ENCODE measurements at places on chromosomes 5 and 9.

DNA sequence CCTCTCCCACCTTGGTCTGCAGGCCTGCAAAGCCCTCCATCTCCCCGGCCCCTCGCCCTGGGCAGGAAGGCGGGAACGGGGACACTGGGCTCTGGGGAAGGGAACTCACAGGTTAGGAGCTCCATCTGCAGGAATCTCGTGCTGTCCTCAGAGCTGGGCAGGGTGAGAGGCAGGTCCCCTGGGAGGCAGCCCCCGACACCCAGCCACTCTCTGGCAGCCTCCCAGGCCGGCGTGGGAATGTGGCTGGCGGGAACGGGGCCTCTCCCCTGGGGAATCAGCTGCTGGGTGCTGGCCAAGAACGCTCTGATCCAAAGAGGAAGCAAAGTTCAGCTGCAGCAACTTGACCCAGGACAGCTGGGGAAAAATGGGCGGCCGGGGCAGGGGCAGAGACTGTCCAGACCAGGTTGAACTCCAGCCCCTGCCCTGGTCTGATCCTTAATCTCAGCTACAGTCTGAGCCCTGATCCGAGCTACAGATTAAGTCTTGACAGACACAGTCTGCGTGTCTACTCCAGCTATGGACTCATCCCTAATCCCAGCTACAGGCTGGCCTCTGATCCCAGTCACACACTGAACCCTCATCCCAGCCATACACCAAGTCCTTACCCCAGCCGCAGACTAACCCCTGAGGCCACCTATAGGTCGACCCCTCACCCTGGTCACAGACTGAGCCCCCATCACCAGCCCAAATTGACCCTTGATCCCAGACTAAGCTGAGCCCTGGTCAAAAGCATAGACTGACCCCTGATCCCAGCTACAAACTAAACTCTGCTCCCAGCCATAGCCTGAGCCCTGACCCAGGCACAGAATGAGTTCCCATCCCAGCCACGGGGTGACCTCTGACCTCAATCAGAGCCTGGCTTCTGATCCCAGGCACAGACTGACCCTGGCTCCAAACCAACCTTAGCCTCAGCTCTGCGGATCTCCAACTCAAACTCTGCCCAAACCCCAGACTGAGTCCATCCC is 37.3 kb upstream of the EGFL7 start:
- no peak for DNase-seq

- DNase-seq: no peak
Measured at GRCh38 chr9:131722255-131722654, 17.6 kb downstream of the RAPGEF1 start.

DNA sequence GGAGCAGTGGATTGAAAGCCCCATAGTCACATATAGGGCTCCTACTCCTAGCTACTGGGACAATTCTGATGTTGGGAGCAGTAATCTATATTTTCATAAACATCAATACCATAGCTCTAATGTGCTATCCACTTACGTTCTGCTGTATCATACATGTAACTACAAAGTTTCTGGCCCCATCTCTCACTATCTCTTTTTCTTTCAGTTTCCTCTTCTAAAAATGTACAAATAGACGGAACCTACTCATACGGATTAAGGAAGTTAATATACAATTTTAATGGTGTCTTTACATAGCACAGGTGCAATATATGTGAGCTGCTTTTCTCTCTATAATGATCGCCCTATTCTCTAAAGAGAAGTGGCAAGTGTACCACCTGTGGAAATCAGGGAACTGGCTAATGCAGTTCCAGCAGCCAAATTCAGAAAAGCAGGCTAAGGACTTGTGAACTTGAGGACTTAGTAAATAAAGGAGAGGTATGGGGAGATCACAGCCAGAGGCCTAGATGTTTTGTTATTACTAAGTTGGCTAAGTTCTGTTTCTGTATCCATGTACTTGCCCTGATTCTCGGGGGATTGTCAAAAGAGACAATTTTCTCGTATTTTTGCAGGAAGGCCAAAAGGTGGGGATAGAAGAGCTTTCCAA is 1021.9 kb downstream of the CDH12 start:
- DNase-seq: no peak

DNA sequence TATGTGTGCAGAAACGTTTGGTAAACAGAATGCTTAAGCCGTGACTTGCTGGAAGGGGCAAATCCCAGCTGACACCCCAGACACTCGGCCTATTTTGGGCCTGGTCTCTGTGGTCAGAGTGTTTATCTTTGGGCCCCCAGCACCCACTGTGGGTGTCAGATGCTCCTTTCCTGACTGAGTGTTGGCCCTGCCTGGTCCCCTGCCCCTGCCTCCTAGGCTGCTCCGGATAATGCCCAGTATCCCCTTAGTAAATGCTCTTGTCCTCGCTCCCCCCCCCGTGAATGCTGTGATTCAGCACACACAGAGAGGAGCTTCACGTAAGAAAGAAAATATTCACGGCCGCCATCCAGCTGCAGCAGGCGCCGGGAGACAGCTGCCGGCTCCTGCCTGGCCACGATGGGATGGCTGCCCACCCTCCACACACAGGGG is 11.3 kb upstream of the ANGPTL2 start:
- no peak for DNase-seq

DNA sequence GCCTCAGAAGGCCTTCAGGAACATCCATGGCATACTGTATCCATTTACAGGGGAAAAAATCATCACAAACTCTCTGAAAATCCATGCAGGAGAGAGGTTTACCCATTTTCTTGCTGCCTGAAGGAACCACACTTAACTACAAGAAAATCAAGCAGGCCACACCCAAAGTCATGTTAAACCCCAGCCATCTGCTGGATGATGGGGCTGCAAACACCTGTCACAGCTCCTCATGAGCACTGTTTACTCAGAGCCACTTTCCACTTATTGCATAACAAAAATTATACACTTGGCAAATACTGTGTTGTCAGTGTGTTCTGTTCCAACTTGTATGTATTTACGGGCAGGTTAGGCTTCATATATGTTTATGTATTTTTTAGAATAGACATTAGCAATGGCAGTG is 35.8 kb downstream of the PPIC start:
- DNase-seq: no peak

DNA sequence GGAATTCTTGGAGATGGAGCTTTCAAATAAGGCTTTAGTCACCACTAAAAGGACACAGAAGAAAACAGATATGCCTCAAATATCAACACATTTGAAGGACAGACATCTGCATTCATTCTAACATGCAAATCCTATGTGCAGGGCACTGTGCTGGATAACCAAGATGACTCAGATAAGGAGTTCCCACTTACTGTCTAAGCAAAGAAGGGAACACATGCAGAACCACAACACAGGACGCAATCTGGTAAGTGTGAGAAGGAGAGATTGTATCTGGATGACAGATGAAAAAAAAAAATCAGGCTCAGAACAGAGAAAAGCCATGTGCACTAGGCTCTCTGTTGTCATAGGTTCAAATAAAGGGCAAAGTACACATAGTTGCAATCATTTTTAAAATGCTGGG is 42.5 kb downstream of the ELAVL2 start:
- no peak for DNase-seq

DNA sequence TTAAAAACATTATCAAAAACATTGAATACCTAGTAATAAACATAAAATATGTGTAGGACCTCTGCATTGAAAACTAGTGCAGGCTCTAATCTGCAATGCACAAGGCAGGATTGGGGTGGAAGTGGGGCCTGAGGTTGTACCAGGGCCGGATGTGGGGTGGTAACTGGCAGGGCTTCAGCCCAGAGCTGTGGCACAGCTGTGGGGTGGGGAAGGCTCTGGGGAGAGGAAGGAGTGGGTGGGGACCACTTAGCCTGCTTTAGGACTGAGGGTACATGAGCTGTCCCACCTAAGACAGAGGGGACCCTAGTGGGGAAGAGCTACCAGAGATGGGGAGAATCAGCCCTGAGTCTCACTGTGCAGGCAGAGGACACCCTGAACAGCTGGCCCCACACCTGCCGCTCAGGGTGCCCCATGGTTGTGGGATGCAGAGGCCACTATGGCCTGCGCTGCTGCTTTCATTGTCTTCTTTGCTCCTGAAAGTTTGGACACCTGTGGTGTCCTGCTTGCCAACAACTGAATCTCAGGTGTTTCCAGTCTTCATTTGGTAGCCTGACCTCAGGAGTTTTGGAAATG is 311.4 kb downstream of the TLE4 start:
- DNase-seq: peak; percentile 60

All from CD4-positive, alpha-beta T cell treated with Interleukin-4 for 1 hour (primary cell).